ENCODE measurements at places on chromosomes 1 and 21.

DNA sequence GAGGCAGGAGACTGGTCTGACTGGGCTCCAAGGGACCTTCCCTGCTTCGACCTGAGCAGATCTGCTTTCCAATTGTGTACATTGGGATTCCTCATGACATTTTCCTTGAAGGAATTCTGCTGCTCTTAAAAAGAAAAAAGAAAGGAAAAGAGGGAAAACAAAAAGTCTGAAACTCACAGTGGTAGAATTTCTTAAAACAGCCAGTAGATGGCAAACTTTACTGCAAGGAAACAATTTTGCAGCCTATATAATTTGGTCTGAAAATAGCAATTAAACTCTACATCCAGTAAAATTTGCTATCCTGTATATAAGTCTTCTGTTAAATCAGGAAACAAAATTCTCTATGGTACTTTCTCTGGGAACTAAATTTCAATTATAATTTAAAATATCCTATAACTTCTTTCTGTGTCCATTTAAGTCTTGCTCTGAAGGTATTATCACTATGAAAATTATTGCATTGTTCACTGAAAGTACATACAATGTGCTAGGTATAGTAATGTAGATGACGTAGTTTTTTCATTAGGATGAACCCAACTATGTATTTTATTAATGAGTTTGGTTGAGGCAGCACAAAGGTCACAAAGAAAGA, 59.8 kb downstream of the CRB1 start:
- no peak for DNase-seq

GRCh38 chr1:65440322-65440900, 19.9 kb downstream of the LEPR start:
- DNase-seq, result no peak

DNA sequence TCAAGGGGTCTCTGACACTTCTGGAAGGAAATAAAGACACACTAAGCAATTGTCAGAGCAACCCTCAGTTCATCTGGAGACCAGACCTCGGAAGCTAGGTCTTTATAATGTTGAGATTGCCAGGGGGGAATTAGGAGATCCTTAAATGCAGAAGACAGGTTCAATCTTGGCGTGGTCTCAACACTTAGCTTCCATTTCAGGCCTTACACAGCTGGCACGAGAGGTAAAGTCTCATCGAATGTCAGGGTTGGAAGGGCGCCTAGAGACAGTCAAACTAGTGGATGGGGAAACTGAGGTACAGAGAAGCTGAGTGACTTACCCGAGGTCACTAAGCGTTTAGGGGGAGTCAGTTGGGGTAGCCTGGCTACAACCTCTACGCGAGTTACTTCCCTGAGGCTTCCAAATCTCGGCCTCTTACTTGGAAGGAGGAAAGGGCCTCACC, 562 bp upstream of the EPB41 start:
- DNase-seq, result no peak

GRCh38 chr21:17782051-17782450, 37.1 kb downstream of the C21orf91 start:
- no peak for DNase-seq

- no peak for DNase-seq
These were observed 23.4 kb upstream of the BRDT start for GRCh38 chr1:91925644-91926435.

GRCh38 chr1:93253516-93253915, 73.0 kb downstream of the CCDC18 start:
- no peak for DNase-seq

DNA sequence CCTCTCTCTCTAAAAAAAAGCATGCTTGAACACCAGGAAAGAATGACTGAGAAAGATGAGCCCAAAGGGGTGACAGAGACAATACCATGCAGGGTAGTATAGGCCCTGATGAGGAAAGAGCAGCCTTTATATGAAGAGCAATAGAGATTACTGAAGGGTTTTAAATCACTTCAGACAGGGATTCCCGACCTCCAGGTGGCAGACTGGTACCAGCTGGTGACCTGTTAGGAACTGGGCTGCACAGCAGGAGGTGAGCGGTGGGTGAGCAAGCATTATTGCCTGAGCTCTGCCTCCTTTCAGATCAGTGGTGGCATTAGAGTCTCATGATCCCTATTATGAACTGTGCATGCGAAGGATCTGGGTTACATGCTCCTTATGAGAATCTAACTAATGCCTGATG, 30.8 kb upstream of the GTF2B start:
- DNase-seq, result no peak

DNA sequence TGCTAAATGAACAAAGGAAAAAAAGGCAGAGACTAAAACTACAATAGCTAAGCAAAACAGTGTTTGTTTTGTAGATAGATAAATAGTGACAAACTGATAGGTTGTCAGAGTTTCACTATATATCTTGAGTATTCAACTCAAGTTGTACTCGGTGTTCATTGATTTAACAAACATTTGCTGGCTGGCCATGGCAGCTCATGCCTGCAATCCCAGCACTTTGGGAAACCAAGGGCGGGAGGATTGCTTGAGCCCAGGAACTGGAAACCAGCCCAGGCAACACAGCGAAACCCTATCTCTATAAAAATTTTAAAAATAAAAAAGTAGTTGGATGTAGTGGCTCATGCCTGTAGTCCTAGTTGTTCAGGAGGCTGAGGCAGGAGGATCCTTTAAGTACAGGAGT, 17.3 kb downstream of the C1orf185 start:
- no peak for DNase-seq

- no peak for DNase-seq
These were observed 306.0 kb downstream of the GRIK1 start for GRCh38 chr21:29633756-29634155.

DNA sequence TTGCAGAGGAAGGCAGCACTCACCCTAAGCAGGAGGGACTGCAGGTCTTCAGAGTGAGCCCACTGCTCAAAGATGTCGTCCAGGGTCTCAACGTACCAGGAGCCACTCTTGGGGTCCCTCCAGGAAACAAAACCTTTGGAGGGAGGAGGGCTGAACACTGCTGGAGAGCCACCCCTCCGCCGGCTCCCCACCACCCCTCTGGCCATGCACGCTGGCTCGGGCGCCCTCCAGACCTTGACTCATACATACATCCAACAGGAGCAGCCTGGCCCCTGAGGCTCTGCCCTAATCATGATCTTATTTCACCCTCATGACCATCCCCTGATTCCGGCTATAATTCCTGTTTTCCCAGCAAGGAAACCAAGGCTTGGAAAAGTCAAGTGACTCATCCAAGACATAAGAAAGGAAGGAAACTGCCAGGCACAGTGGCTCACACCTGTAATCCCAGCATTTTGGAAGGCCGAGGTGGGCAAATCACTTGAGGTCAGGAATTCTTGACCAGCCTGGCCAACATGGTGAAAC, 18.0 kb downstream of the CELA2B start:
- DNase-seq, result no peak

DNA sequence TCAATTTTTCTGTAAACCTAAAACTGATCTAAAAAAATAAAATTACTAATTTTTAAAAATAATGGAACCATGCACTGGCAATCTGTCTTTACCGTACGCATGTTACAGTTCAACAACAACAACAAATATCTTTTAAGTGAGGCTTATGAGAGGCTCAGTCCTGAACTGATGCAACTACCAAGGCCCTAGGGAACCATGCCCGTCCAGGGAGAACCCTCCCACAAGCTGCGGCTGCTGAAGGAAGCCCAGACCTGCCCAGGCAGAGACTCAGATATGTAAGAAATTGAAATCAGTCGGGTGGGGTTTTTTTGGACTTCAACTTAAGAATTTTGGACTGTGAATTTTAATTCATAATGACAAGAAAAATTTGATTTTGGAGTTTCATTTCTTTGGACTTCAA, 91.1 kb downstream of the NPHP4 start:
- DNase-seq, result no peak

GRCh38 chr21:40840401-40841125, 6.4 kb downstream of the DSCAM start:
- DNase-seq, result no peak

DNA sequence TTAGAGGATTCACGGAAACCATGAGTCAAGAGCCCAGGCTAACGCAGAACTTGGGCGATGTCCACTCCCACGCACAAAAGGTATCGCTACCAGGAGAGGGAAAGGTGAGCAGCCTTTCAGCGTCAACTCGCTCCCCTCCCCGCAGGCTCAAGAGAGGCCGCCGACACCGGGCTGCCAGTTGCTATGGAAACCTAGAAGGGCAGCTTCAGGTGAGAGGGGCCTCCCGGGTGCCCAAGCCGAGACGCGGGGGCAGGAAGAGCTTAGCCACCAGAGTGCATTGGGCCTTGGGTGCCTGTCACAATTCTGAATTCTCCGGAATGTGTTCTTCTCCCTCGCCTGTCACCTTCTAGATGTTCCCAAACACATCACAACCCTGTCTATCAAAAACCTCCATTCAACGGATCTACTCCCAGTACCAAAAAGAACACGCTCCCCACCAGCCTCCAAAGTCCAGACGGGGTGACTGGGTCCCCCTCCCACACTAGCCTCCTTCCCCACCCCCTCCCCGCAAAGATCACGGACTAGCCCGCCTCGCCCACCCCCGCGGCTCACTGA, 694 bp downstream of the MEAF6 start:
- no peak for DNase-seq

DNA sequence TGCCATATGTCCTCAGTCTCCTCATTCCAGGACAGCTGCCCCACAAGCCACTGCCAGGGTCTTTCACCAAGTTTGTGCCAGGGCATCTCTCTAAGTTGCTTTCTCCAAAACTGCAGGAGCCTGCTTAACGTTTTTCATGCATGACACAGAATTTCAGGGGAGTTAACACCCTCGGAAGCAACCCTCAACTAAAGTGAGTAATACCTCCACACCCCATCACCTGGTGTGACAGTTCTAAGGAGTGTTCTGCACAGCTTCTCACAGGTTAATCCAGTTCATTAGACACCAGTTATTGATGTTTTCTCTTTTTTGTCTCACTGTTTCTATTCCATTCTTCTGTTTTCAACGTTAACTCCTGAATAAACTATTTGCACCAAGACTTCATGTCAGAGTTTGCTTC, 115.0 kb downstream of the BACH1 start:
- DNase-seq, result no peak

GRCh38 chr1:10449751-10450150, at the start of gene CORT:
CORT (plus strand) TSS chr1:10450031; CDS start chr1:10450224, 193 bp downstream.
- DNase-seq, result no peak

DNA sequence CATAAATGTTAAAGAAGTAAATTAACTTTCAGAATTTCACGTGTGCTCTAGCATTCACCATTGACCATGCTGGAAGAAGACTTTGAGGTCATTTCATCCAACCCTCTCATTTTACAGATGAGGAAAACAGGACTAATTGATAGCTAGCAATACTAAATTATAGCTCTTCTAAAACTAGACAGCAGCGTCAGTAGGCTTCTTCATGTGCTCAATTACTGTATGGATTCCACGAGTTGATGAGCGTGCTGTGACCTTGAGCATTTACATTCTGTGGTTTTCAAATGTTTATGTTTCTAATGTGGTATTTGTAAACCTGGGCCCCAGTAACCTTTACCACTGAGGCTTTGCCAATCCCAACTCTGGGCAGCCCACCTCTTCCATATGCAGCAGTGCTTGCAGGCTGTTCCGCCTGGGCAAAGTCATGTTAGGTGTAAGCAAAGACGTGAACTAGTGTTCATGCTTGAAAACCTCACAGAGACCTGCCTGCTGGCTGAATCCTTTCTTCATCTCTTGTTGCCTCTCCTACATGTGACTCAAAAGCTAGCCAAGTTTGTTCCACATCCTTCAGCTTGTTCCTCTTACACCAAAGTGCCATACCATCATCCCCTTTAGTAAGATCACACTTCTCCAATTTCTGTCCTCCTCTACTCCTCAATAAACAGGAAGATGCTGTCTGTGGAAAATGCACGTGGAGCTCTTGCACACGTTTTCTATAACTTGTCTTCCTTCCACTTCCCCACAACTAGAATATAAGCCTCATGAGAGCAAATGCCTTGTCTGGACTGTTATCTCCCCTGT, 17.2 kb downstream of the KCNJ15 start:
- no peak for DNase-seq

DNA sequence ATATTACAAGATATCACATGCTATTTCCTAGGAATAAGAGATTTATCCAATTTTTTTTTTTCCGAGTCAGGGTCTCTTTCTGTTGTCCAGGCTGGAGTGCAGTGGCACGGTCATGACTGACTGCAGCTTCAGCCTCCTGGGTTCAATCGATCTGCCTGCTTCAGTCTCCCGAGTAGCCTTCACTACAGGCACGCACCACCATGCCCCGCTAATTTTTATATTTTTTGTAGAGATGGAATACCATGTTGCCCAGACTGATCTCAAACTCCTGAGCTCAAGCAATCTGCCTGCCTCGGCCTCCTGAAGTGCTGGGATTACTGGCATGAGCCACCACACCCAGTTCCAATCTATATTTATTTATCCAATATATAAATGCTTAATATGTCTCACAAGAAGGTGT, 18.0 kb upstream of the WDTC1 start:
- DNase-seq, result no peak

GRCh38 chr1:85179522-85179921, 21.3 kb downstream of the SYDE2 start:
- DNase-seq, result no peak

DNA sequence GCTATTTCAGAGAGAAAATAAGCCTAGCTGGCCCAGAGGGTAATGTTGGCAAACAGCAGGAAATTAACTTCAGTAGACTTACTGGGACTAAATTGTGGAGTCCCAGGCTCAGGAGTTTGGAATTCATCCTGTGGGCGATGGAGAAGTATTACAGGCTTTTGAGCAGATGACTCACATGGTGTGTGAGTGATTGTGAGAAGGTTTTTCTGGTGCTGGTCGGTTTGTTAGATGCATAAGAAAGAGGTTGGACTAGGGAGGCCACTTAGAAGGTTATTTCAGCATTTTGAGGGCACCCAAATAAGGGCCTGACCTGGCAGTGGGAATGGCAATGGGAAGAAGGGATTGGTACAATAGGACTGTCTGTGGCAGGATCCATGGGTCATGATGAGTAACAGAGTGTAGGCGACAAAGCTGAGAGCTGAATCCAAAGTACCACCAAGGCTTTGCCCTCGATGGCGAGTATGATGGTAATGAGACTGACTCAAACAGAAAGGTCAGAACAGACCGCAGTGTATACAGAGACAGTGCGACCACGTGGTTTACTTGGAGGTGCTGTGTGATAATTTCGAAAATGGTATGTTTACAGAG, 69.2 kb upstream of the KIF26B start:
- peak; percentile 85 for DNase-seq

GRCh38 chr1:165152109-165152508, 204.4 kb downstream of the LMX1A start:
- no peak for DNase-seq

- DNase-seq, result no peak
These were observed at the start of gene S100A6 for GRCh38 chr1:153535242-153536011. S100A6 (minus strand) TSS chr1:153535991; CDS start chr1:153535339, 652 bp downstream.

DNA sequence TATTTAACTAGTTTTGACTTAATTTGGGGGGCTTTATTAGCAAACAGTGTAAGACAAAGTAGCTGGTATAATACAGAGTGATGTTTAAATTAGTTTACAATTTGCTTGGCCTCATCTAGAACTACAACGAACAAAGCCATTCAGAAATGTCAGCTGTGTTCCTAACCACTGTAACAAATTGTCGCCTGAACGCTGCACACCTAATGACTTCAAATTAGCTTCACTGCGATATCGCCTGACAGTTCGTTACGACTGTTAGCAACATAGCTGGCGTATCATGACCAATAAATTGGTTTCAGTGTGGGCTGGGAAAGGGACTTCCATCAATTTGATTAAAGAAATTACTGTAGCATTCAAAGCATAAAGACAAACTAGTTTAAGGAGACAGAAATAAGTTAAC, 139.8 kb upstream of the USH2A start:
- DNase-seq, result no peak

All from amniotic stem cell (primary cell).